Thymus (tissue), 14 donors: ENCODE measurements at places on chromosomes 6 and 20. TPM values are rescaled to one million over a fixed set of nuclear protein-coding genes. Genes with fewer than 3 reads are reported as not detected.

Gene SIRPB1
- total RNA-seq = 0.90 TPM

Gene C20orf144
- 0.09 TPM for total RNA-seq

Gene TRIM40
- total RNA-seq = 0.09 TPM

DNA sequence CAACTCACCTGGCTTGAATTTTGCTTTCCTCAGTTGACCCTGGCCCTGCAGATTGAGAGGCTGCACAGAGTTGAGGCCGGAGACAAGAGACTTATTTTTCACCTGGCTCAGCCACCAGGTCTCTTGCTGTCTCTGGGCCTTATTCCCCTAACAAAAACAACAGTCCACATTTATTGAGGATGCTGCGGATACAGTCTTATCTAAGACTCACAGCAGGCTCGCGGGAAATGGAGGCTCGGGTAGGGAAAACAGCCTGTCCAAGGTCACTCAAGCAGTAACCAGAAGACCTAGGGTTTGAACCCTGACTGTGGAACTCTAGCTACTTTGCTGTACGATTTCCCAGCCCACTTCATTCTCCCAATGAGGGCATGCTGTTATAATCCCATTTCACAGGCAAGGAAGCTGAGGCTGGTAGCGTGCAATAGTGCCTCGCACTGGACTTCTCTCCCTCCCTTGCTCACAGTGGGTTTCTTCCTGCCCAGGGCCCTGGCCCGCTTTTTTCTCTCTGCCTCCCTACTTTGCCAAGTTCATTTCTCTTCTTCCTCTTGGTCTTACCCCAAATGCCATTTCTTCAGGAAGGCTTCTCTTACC lies 57.7 kb downstream of the RBM38 start:
- no peaks in the 10 kb centered on the region for H3K36me3 ChIP-seq
- H3K4me3 ChIP-seq = no peak overlapping the region
- H3K27me3 ChIP-seq = no peaks in the 10 kb centered on the region

GRCh38 chr6:51953246-51953645 lies 134.2 kb downstream of the PKHD1 start:
- no peak overlapping the region for H3K27ac ChIP-seq
- no peaks in the 10 kb centered on the region for H3K27me3 ChIP-seq
- H3K4me1 ChIP-seq = no peaks in the 10 kb centered on the region
- DNase-seq = no peak
- no peak overlapping the region for H3K4me3 ChIP-seq

GRCh38 chr6:22657352-22657980 lies 88.1 kb downstream of the HDGFL1 start:
- no peak overlapping the region for H3K4me3 ChIP-seq
- H3K36me3 ChIP-seq = no peaks in the 10 kb centered on the region
- H3K4me1 ChIP-seq = no peaks in the 10 kb centered on the region

DNA sequence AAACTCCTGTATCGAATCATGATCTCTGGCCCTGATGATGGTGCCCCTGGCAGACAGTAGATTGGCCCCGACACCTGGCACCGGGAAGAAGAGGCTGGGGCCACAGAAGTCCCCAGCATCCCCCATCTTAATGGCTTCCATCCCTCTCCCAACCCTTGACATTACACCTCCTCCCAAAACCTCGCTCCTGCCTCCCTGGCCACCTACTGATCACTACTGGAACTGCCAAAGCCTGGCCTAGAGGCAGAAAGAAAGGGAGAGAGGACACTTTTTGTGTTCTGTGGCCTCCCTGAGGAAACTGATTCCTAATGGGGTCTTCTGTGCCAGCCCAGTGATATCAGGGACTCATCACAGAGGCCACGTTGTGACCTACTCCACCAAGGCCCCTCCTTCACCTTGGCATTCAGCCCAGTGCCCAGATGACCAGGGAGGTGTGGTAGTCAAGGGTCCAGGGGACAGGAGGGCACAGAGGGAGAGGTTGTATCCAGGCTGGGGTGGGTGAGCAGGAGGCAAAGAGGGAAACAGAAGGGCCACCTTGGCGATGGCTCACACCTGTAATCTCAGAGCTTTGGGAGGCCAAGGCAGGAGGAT lies 6.1 kb downstream of the C20orf173 start:
- H3K4me3 ChIP-seq = no peak overlapping the region
- H3K27ac ChIP-seq = no peak overlapping the region
- no peaks in the 10 kb centered on the region for H3K4me1 ChIP-seq
- H3K36me3 ChIP-seq = no peaks in the 10 kb centered on the region
- DNase-seq = no peak

GRCh38 chr20:4666001-4666479 lies 55.7 kb upstream of the PRND start:
- H3K27ac ChIP-seq = no peak overlapping the region
- H3K4me3 ChIP-seq = no peak overlapping the region
- H3K4me1 ChIP-seq = peaks cover 12% of the 10 kb centered on the region
- no peaks in the 10 kb centered on the region for H3K36me3 ChIP-seq

GRCh38 chr20:36493801-36494114 lies 47.6 kb upstream of the MYL9 start:
- no peaks in the 10 kb centered on the region for H3K4me1 ChIP-seq
- peaks cover 21% of the 10 kb centered on the region for H3K36me3 ChIP-seq
- H3K4me3 ChIP-seq = no peak overlapping the region

Gene SDCBP2
- 2.1 TPM for total RNA-seq

Gene ADGRF1
- total RNA-seq = 0.19 TPM

DNA sequence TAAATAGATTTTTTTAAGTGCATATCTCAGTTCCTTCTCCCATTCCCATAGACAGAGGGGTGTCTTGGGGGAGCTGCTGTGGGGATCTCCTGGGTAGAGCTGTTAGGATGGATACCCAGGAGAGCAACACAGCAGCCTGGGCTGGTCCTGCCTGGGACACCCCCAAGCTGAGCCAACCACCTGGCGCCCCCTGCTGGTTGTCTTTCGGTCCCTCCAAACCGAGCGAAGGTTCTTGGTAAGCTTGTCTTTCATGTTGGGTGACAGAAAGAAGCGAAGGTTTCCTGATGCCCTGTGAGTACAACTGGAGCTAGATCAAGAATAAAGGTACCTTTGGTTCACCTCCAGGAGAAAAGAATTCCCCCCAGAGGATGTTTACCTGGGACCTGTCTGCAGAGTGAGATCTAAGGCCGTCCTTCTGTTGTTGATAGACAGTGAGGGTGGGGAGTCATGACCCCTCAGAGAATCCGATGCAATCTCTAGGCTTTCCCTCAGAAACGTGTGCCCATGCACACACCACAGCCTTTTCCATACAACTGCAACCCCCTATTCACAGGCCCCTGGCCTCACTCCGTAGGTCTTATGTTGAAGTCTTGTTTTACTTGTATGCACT lies 50.8 kb downstream of the SNX9 start:
- H3K27me3 ChIP-seq = no peaks in the 10 kb centered on the region
- peaks cover 23% of the 10 kb centered on the region for H3K4me1 ChIP-seq
- H3K36me3 ChIP-seq = peaks cover 8% of the 10 kb centered on the region
- peak; percentile 71 for DNase-seq

Gene SLC22A7
- total RNA-seq = 0.09 TPM

GRCh38 chr20:62281161-62281933 lies 21.4 kb upstream of the ADRM1 start:
- DNase-seq = no peak
- no peak overlapping the region for H3K27ac ChIP-seq
- H3K27me3 ChIP-seq = no peaks in the 10 kb centered on the region
- no peaks in the 10 kb centered on the region for H3K4me1 ChIP-seq
- H3K4me3 ChIP-seq = no peak overlapping the region

DNA sequence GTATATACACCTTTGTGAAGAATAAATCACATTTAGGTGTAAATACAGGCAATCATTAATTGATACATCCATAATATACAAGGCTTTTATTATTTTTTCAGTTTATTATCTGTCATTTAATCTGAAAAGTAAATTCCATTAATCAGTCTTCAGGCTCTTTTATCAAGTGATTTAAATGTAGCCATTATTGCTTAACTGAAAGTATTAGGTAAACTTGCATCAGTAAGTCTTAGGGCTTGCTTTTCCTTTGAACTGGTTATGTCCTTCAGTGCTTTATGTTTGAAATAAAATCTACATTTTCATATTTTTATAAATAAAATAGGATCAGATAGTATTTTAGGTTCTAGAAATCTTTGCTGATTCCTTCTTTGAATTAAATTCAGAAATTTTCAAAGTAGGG lies 4.1 kb downstream of the TPBG start:
- H3K4me1 ChIP-seq = no peaks in the 10 kb centered on the region
- H3K27ac ChIP-seq = no peak overlapping the region
- DNase-seq = no peak
- H3K27me3 ChIP-seq = peaks cover 35% of the 10 kb centered on the region
- no peak overlapping the region for H3K4me3 ChIP-seq
- H3K36me3 ChIP-seq = no peaks in the 10 kb centered on the region

DNA sequence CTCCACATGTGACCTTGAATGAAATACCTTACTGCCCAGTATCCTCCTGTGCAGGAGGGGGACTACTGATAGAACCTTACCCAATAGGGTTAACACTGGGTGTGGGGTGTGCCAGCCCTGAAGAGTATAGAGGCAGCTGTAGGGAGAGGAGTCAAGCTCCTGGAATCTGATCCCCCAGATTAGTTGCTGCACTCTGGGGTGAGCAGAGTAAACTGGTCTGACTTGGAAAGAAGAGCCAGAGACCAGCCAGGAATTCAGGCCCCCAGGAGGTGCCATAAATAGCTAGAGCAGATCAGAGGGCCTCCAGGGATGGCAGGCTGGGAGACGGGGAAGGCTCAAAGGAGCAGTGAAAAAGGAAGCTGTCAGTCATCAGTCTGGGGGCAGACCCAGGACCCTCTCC lies 3.5 kb upstream of the APOBEC2 start:
- peaks cover 34% of the 10 kb centered on the region for H3K4me1 ChIP-seq
- H3K27ac ChIP-seq = no peak overlapping the region
- no peak overlapping the region for H3K4me3 ChIP-seq
- DNase-seq = no peak

GRCh38 chr6:142842418-142843261 lies 102.3 kb downstream of the HIVEP2 start:
- H3K27ac ChIP-seq = peak overlapping the region; percentile 77
- H3K4me1 ChIP-seq = peaks cover 36% of the 10 kb centered on the region
- H3K4me3 ChIP-seq = no peak overlapping the region
- no peaks in the 10 kb centered on the region for H3K36me3 ChIP-seq
- DNase-seq = no peak
- no peaks in the 10 kb centered on the region for H3K27me3 ChIP-seq

Gene SLC24A3
- 0.99 TPM for total RNA-seq

Gene PRDM13
- not detected for total RNA-seq

Gene ADGB
- total RNA-seq = 0.24 TPM

DNA sequence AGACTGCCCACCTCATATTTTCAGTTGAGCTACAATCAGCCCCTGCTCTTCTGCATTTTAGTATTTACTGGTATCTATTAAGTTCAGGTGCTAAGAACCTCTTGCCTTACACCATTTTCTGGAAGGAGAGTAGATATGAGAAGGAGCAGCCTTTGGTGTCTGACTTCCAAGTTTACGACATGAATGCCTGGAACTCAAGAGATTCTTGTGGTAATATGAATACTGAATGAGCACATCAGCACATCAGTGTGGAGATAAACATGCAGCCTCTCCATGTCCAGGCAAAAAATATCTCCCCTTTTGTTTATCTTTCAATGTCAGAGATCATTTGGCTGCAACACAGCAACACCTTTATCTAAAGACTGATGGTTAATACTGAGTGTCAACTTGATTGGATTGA lies 65.8 kb upstream of the THEMIS start:
- H3K27me3 ChIP-seq = no peaks in the 10 kb centered on the region
- no peaks in the 10 kb centered on the region for H3K36me3 ChIP-seq
- DNase-seq = no peak
- peaks cover 11% of the 10 kb centered on the region for H3K4me1 ChIP-seq
- no peak overlapping the region for H3K27ac ChIP-seq

DNA sequence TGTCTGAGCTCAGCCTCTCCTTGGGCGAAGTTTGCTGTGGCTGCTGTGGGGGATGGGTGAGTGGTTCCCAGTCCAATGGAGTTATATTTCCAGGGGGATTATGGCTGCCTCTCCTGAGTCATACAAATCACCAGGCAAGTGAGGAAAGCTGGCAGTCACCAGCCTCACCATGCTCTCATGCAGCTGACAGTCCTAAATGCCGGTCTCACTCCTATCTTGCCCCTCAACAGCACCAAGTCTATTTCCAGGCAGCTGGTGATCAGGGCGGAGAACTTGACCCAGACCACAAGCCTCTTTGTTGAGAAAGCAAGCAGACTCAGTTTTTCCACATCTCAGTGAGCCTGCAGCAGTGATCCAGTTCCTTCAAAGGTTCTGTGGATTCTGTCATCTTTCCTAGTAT lies 98.9 kb downstream of the TBC1D32 start:
- no peak for DNase-seq
- H3K4me1 ChIP-seq = no peaks in the 10 kb centered on the region
- no peaks in the 10 kb centered on the region for H3K27me3 ChIP-seq
- no peak overlapping the region for H3K27ac ChIP-seq
- H3K4me3 ChIP-seq = no peak overlapping the region
- peaks cover 5% of the 10 kb centered on the region for H3K36me3 ChIP-seq

DNA sequence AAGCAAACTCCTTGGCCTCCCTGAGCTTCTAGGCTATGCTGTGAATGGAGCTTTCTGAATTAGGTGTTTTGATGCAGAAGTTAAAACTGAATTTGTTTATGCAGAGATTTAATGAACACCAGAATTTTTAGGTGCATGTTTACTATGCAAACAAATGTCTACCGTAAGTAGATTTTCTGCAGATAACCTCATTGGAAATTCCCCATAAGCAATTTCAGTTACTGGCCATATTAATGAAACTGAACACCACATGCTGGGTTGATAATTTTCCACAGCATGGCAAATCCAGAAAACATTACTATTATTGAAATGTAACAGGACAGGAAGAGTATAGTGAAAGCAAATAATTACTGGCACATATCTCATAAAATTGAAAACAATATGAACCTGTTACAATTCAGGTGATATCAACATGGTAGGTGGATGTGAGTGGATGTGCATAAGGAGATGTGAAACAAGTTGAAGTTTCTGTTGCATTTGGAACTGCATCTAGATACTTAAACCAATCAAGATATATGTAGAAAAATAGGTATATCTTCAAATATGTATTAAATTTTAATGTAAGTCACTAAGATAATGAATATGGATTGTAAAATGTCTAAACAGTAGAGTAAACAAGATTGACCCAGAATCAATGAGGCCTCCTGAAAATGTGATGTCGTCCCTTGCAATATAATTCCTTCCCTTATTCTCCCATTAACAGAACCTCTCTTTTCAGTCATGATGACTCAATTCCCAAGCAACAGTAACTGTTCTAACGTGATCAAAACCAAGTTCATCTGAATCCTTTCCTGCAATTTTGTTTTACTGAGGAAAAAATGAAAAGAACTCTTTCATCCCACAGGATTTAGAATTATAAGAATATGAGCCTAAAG lies 11.0 kb downstream of the PTCHD4 start:
- no peaks in the 10 kb centered on the region for H3K36me3 ChIP-seq
- no peak overlapping the region for H3K27ac ChIP-seq
- no peaks in the 10 kb centered on the region for H3K4me1 ChIP-seq
- H3K4me3 ChIP-seq = no peak overlapping the region
- no peaks in the 10 kb centered on the region for H3K27me3 ChIP-seq

- H3K27ac ChIP-seq = no peak overlapping the region
- no peaks in the 10 kb centered on the region for H3K36me3 ChIP-seq
- no peaks in the 10 kb centered on the region for H3K27me3 ChIP-seq
- no peak overlapping the region for H3K4me3 ChIP-seq
- H3K4me1 ChIP-seq = no peaks in the 10 kb centered on the region
Observed at GRCh38 chr6:158970640-158971275, 29.2 kb downstream of the RSPH3 start.

- H3K4me1 ChIP-seq = no peaks in the 10 kb centered on the region
- H3K36me3 ChIP-seq = no peaks in the 10 kb centered on the region
- H3K27me3 ChIP-seq = no peaks in the 10 kb centered on the region
Observed at GRCh38 chr6:113488812-113489685, 368.1 kb upstream of the MARCKS start.
